Breast epithelium (tissue), 4 donors: ENCODE measurements at places on chromosomes 1 and 21. TPM values are rescaled to one million over a fixed set of nuclear protein-coding genes. Genes with fewer than 3 reads are reported as not detected.

DNA sequence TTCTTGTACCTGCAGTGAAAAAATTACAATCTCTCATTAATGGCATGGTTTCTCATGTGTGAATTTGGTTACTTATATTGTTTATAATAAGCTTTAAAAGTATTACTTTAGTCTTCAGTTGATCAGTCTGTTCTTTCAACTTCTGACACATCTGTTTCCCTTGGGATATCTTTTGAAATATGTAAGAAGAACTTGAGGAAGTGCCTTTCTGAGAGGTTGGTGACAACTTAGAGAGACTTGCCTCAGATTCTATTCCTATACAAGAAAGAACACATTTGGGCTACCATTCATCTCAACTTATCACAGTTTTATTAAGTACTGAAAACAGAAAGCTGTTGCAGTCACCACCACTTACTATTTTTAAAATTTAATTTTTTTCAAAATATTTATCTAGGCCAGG, 8.1 kb downstream of the AKNAD1 start:
- H3K4me1 ChIP-seq = no peaks in the 10 kb centered on the region
- no peaks in the 10 kb centered on the region for H3K36me3 ChIP-seq
- no peak overlapping the region for H3K4me3 ChIP-seq

Gene SLC41A1
- total RNA-seq = 13.9 TPM

GRCh38 chr1:11214698-11215380, 25.7 kb downstream of the ANGPTL7 start:
- H3K4me3 ChIP-seq = no peak overlapping the region
- H3K4me1 ChIP-seq = no peaks in the 10 kb centered on the region
- DNase-seq = no peak

Gene TEX38
- total RNA-seq = not detected

- H3K27me3 ChIP-seq = no peaks in the 10 kb centered on the region
- H3K27ac ChIP-seq = no peak overlapping the region
- peaks cover 3% of the 10 kb centered on the region for H3K36me3 ChIP-seq
- DNase-seq = no peak
- no peaks in the 10 kb centered on the region for H3K4me1 ChIP-seq
Measured at GRCh38 chr1:64878931-64879611, 87.3 kb downstream of the JAK1 start.

DNA sequence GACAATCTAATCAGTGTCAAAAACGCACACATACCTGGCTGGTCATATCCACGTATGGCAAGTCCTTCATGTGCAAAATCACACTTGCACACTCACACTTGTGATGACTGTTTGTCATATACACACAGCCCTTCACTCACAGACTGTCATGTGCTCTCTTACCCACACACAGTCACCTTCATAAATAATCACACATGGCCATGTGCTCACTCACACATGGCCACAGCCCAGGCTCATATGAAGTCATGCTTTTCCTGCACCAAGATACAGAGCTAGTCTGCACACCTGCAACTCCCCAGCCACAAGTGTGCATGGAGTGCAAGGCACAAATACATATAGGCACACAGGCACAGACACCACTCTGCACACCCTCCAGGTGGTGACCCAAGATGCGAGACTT, 45.4 kb upstream of the FOXO6 start:
- no peaks in the 10 kb centered on the region for H3K27me3 ChIP-seq
- no peak overlapping the region for H3K4me3 ChIP-seq
- no peaks in the 10 kb centered on the region for H3K36me3 ChIP-seq
- no peaks in the 10 kb centered on the region for H3K4me1 ChIP-seq
- DNase-seq = no peak
- no peak overlapping the region for H3K27ac ChIP-seq

GRCh38 chr1:175095978-175096607, 28.5 kb downstream of the TNN start:
- DNase-seq = no peak
- H3K36me3 ChIP-seq = no peaks in the 10 kb centered on the region
- H3K27ac ChIP-seq = no peak overlapping the region
- no peaks in the 10 kb centered on the region for H3K27me3 ChIP-seq
- H3K4me3 ChIP-seq = no peak overlapping the region

DNA sequence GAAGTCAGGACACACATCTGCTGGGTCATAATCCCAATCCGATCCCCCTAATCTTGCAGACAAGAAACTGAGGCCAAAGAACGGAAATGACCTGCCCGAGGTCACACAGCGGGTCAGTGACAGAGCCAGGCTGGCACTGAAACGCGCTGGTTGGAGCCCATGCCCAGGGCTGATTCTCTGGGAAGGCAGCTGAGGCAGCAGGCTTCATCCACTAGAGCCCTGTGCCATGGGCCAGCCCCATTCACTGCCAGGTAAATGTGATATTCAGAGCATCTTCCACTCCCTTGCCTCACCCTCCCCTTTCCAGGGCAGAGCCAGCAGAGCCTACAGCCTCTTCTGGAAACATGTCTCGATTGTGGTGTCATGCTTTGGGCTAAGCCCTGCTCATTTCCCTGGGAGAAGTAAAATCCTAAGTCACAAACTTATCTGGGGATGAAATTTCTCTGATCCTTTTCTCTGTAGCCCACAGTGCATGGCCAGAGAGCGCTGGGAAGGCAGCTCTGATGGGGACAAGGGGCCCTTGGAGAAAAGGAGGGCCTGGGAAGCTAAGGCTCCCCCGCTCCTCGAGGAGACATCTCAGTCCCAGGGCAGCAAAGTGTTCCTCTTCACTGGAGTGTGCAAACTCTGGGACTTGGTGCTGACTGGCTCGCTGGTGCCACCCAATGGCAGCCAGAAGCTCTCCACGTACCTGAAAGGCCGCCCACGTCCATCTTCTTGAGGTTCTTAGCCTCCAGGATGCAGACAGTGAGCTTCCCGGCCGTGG, 110.4 kb downstream of the SYT2 start:
- no peaks in the 10 kb centered on the region for H3K36me3 ChIP-seq
- H3K4me1 ChIP-seq = no peaks in the 10 kb centered on the region
- no peak overlapping the region for H3K27ac ChIP-seq
- H3K4me3 ChIP-seq = no peak overlapping the region

- H3K27ac ChIP-seq = no peak overlapping the region
- no peak for DNase-seq
- H3K4me1 ChIP-seq = no peaks in the 10 kb centered on the region
- no peak overlapping the region for H3K4me3 ChIP-seq
Measured at GRCh38 chr1:28171246-28171645, 5.2 kb downstream of the PTAFR start.

DNA sequence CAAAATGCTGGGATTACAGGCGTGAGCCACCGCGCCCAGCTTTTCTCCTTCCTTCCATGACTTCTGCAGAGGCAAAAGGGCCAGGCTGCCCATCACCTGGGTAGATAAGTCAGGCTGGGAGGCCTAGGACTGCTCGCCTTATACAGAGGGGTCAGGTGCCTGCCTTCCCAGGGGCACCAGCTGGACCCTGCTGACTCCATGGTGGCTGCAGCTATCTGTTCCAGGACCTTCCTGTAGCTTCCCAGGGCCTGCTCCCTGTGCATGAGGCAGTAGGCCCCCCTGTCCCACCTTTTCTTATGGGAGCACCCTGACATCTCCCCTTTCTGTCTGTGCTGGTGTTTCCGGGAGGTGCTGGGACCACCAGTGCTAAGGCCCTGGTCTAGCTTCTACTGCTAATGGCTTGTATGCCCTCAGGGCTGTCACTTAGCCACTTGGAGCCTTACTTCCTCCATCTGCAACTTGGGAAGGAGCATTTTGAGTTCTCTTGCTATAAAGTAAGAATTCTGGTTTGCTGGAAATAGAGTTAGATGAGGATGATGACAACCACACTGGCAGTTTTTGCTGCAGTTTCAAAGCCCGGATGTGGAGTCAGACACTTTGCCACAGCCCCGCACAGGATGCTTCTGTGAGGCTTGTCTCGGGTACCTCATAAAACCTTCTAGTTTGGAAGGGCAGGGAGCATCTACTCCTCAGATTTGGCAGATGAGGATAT, 14.4 kb downstream of the SOX13 start:
- H3K27me3 ChIP-seq = no peaks in the 10 kb centered on the region
- peak overlapping the region; percentile 95 for H3K27ac ChIP-seq
- H3K4me1 ChIP-seq = peaks cover 30% of the 10 kb centered on the region
- H3K4me3 ChIP-seq = no peak overlapping the region
- DNase-seq = no peak

DNA sequence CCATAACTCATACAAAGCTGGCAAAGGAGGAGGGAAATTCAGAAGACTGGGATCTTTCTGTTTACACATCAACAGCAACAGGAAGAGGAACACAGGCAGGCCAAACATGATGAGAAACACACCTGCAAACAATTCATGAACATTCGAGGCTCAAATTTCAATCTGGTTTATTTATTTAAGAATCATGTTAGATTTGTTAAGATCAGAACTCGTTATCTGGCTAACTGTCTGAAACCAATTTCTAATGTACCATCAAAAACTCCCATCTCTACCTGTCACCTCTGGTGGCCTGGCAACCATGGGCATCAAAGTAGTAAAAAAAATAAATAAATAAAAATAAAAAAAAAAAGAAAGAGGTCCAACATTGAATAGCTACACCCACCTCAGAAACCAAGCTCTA, 9.8 kb downstream of the LBR start:
- no peak overlapping the region for H3K4me3 ChIP-seq
- no peak for DNase-seq
- H3K36me3 ChIP-seq = no peaks in the 10 kb centered on the region

- no peak overlapping the region for H3K4me3 ChIP-seq
- H3K4me1 ChIP-seq = no peaks in the 10 kb centered on the region
- H3K36me3 ChIP-seq = no peaks in the 10 kb centered on the region
- DNase-seq = no peak
Measured at GRCh38 chr1:90579212-90579802, 137.8 kb downstream of the BARHL2 start.

Gene GSTM1
- 33.8 TPM for total RNA-seq

DNA sequence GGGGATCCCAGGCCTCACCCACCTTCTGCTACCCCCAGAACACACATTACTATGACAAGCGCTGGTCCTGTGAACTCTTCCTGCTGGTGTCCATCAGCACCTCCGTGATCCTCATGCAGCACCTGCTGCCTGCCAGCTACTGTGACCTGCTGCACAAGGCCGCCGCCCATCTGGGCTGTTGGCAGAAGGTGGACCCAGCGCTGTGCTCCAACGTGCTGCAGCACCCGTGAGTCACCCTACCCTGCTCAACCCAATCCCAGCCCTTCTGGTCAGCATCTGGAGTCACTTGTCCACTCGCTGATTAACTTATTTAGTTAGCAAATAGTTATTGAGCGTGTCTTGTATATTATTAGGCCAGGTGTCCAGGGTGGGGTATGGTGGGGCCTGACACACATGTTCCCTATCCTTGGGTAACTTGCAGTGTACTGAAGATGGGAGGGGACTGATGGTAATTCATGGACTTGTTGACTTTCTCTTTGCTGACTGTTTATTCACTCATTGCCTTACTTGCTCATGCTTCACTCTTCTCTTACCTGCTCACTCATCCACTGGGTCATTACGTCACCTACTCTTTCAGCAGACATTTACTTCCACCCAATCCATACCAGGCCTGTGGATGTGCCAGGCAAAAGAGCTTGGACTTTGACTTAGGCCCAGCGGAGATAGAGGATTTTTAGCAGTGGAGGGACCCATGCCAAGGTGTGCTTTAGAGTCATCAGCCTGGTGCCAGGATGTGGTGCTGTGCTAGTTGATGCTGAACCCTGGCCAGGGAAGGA, 12.9 kb upstream of the KPNA6 start:
- H3K27me3 ChIP-seq = no peaks in the 10 kb centered on the region
- H3K36me3 ChIP-seq = no peaks in the 10 kb centered on the region
- no peak overlapping the region for H3K27ac ChIP-seq
- no peak for DNase-seq
- no peak overlapping the region for H3K4me3 ChIP-seq

Gene CEP85
- total RNA-seq = 4.8 TPM

GRCh38 chr1:86993269-86993985, 79.0 kb downstream of the HS2ST1 start:
- DNase-seq = no peak
- H3K27me3 ChIP-seq = no peaks in the 10 kb centered on the region
- H3K36me3 ChIP-seq = no peaks in the 10 kb centered on the region
- H3K4me1 ChIP-seq = no peaks in the 10 kb centered on the region
- no peak overlapping the region for H3K27ac ChIP-seq

Gene ATXN7L2
- 4.1 TPM for total RNA-seq

DNA sequence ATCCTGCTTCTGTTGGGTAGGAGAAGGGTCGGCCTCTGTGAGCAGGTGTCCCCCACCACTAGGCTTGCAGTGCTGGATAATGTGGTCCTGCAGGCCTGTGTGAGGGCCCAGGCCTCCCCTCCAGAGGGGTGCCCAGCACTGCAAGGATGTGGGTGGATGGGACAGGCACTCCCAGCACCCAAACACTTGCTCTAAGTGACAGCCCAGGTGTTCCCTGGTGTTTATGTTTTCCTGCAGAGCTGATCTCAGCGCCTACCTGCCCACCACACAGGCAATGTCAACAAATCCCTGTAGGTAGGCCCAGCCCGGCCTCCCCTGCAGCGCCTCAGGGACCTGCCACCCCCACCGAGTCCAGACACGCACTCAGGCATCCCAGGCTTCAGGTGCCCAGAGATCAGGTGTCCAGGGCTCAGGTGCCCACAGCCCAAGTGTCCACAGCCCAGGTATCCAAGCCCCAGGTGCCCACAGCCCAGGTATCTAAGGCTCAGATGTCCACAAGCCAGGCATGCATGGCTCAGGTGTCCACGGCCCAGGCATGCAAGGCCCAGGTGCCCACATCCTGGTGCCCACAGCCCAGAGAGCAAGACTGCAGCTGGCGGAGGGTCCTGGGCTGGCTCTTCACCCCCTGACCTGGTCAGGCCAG, 59.2 kb downstream of the WNT9A start:
- no peaks in the 10 kb centered on the region for H3K27me3 ChIP-seq
- H3K27ac ChIP-seq = peak overlapping the region; percentile 93
- no peak overlapping the region for H3K4me3 ChIP-seq
- no peaks in the 10 kb centered on the region for H3K4me1 ChIP-seq
- H3K36me3 ChIP-seq = no peaks in the 10 kb centered on the region

- no peak overlapping the region for H3K27ac ChIP-seq
- H3K27me3 ChIP-seq = no peaks in the 10 kb centered on the region
- no peak overlapping the region for H3K4me3 ChIP-seq
- no peaks in the 10 kb centered on the region for H3K36me3 ChIP-seq
- DNase-seq = no peak
Measured at GRCh38 chr1:99110140-99111041, 105.7 kb upstream of the PLPPR5 start.
